Vagina (tissue), 2 donors: ENCODE measurements at places on chromosomes 6 and 20.

- peaks cover 40% of the 10 kb centered on the region for H3K36me3 ChIP-seq
- H3K27me3 ChIP-seq: no peaks in the 10 kb centered on the region
- DNase-seq: no peak
- H3K4me3 ChIP-seq: no peak overlapping the region
- H3K4me1 ChIP-seq: no peaks in the 10 kb centered on the region
- no peak overlapping the region for H3K27ac ChIP-seq
Observed at GRCh38 chr20:4855555-4855954, 133.8 kb downstream of the PRND start.

DNA sequence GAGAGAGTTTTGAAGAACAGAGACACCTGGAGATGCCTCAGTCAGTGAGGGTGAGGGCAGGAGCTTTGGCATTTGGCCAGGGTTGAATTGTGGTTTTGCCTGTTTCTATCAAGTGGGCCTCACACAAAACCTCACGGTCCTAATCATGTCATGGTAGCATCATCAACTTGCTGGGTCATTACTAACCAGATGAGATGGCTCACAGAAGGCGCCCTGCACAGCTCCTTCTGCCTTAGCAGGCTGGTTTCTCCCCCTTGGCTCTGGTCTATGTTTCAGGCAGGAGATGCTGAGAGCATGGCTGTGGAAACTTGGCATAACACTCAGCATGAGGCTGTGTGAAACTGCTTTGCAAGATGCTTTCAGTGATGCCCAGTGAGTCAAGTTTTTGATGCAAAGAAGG is 99.3 kb downstream of the LRRC1 start:
- no peak for DNase-seq
- no peak overlapping the region for H3K27ac ChIP-seq
- no peak overlapping the region for H3K4me3 ChIP-seq
- no peaks in the 10 kb centered on the region for H3K27me3 ChIP-seq
- no peaks in the 10 kb centered on the region for H3K4me1 ChIP-seq

GRCh38 chr6:148396411-148396810 is 53.8 kb downstream of the SASH1 start:
- H3K4me3 ChIP-seq: no peak overlapping the region
- H3K36me3 ChIP-seq: no peaks in the 10 kb centered on the region
- no peak overlapping the region for H3K27ac ChIP-seq

DNA sequence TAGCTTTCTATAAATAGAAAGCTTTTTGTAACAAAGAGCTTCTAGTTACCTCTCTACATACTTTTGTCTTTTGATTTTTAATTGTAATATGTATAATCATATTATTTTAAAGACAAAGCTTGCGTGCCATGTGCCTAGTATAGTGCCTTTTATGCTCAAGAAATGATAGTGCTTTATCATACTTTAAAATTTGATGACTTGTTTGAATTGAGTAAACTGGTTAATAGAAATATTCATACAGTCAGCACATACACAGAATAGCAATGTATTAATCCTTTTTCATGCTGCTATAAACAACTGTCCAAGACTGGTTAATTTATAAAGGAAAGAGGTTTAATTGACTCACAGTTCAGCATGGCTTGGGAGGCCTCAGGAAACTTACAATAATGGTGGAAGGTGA is 313.0 kb downstream of the FRK start:
- H3K4me3 ChIP-seq: no peak overlapping the region
- no peaks in the 10 kb centered on the region for H3K4me1 ChIP-seq
- no peak overlapping the region for H3K27ac ChIP-seq
- no peaks in the 10 kb centered on the region for H3K36me3 ChIP-seq
- no peaks in the 10 kb centered on the region for H3K27me3 ChIP-seq

DNA sequence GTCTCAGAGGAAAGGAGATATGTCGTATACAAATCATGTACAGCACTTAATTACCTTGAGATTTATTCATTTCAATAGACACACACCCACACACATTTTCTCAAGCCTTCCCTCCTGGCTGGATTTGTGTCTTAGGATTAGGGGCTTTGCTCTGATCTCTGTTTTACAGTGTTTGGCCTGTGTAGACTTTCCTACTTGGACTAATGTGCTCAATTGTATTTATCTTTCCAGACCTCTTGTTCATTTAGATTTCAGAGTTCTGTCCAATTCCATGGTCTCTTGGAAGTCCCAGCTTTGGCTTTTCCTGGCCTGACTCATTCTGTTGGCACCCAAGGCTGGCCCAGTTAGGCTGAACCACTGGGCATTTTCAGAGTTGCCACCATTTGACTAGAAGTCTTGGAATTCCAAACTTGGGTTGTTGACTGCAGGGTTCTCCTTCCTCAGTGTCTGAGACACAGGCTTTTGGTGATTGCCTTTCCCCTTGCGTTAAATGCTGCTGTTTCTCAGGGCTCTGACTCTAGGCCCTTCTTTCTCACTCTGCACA is 8.9 kb upstream of the RFPL4B start:
- no peaks in the 10 kb centered on the region for H3K4me1 ChIP-seq
- no peaks in the 10 kb centered on the region for H3K36me3 ChIP-seq
- no peak overlapping the region for H3K4me3 ChIP-seq
- no peak for DNase-seq
- no peaks in the 10 kb centered on the region for H3K27me3 ChIP-seq

DNA sequence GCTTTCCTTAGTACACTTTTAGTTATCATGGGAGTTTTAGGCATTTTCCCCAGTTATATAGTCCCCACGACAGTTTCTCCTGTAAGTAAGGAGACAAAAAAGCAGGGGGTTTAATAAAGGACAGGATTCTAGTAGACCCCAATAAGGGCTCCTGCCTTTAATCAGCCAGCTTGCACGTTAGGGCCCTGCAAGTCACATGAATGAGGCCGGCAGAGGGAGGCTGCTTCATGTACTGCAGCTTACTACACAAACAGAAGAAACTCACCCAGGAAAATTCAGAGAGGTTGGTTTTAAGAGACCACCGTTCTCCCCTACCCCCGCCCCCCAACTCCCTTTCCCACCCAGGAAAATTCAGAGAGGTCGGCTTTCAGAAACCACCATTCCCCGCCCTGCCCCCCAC is 229.7 kb upstream of the MOCS1 start:
- no peaks in the 10 kb centered on the region for H3K27me3 ChIP-seq
- no peaks in the 10 kb centered on the region for H3K4me1 ChIP-seq
- H3K4me3 ChIP-seq: no peak overlapping the region
- no peaks in the 10 kb centered on the region for H3K36me3 ChIP-seq

- H3K27ac ChIP-seq: no peak overlapping the region
- H3K4me1 ChIP-seq: no peaks in the 10 kb centered on the region
- no peaks in the 10 kb centered on the region for H3K36me3 ChIP-seq
Observed at GRCh38 chr6:110116258-110116657, 63.2 kb downstream of the WASF1 start.

GRCh38 chr6:87174078-87174579 is 18.8 kb downstream of the ZNF292 start:
- H3K4me3 ChIP-seq: no peak overlapping the region
- H3K4me1 ChIP-seq: peaks cover 50% of the 10 kb centered on the region
- no peaks in the 10 kb centered on the region for H3K36me3 ChIP-seq
- DNase-seq: no peak
- H3K27me3 ChIP-seq: no peaks in the 10 kb centered on the region
- H3K27ac ChIP-seq: no peak overlapping the region

DNA sequence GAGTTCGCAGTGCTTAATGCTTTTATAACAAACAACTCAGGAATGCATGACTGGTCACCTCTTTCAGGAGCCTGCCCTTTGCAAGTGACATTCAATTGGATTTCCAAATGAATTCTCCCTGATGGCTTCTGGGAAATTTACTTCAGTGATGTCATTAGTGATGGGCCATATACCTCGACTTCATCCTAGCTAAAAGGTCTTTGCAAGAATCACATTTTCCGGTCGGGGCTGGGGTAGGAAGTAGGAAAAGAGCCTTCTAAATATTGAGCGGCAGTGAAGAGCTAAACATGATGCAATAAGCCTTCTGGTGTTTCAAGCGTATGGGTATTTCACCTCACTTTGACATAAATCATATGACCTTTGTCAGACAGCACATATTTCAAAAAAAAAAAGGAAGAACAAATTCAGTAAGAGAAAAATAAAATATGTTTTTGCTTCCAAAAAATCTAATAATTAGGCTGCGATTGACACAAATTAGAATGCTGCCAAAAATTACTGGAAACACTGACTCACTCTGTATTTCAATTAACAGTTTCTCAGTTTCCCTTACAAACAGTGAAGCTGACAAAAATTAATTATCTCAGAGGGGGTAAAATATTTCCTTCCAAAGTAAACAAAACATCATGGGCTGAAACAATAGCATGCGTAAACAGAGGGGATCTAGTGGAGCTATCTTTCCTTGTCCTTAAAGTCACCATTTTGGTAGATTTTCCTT is 39.8 kb downstream of the ADTRP start:
- no peak overlapping the region for H3K4me3 ChIP-seq
- no peak for DNase-seq
- H3K36me3 ChIP-seq: no peaks in the 10 kb centered on the region

- H3K27me3 ChIP-seq: no peaks in the 10 kb centered on the region
Observed at GRCh38 chr6:24117021-24117420, 9.0 kb upstream of the NRSN1 start.

DNA sequence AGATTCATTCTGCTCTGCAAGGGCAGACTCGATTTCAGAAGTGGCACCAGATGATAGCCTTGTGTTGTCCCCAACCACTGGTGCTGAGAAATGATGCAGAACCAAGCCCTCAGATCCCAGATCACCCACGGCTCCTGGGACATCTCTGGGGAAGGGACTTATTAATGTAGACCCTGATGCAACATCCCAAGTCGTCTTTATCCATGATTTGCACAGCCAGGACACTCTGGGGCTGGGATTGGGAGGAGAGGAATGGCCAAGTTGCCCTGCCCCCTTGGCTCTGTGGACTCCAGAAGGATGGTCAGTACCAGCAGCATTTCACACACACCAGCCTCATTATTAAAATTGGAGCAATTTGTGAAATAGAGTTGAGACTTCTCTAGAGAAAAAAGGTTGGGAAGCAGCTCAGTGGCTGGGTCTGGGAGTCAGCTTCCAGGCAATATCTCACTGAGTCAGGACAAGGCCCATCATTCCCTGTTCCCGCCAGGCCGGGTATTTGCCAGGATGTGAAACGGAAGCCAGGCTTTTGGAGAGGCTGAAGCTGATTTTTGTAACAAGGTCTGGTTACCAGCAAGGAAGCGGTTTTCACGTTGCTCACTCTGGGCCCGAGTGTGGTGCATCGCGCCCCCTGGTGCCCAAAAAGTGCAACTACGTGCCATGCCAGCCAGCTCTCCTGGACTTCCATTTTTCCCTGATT is 67.4 kb downstream of the ZBTB2 start:
- no peak overlapping the region for H3K4me3 ChIP-seq
- H3K36me3 ChIP-seq: no peaks in the 10 kb centered on the region
- H3K4me1 ChIP-seq: peaks cover 20% of the 10 kb centered on the region
- no peaks in the 10 kb centered on the region for H3K27me3 ChIP-seq
- peak overlapping the region; percentile 42 for H3K27ac ChIP-seq

DNA sequence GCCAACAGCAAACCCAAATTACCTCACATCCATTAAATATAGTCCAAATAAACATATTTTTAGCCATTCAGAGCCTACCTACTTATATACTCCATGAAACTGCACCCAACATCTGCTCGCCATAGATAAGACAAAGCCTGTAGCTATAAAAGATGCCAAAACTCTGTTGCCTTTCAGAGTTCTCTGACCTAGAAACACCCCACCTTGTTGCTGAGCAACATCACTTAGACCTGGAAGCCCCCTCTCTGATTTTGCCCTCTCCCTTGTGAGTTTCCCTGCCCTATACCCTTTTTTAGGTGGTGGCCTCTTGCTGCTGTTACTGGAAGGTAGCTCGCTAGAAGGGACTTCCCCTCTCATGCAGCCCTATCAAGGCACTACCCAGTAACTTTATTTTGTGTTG is 27.7 kb upstream of the FBXL4 start:
- no peaks in the 10 kb centered on the region for H3K4me1 ChIP-seq
- H3K36me3 ChIP-seq: no peaks in the 10 kb centered on the region
- H3K27ac ChIP-seq: no peak overlapping the region
- DNase-seq: no peak
- H3K4me3 ChIP-seq: no peak overlapping the region

DNA sequence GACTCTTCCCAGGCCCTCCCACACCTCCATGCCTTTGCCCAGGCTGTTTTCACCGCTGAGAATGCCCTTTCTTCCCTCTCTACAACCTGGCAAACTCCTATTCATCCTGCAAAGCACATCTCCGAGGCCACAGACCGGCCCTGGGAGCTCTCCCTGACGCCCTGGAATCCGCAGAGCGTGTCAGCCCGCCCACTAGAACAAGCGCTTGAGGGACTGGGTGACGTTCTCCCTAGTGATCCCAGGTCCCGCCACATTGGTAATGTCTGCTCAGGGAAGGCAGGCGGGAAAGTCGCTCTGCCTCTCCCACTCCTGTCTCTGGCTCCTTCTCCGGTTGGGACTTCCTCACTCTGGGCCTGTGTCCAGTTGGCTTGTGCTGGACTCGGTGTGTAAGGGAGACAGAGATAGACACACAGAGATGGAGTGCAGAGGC is 61.6 kb downstream of the SRC start:
- peaks cover 39% of the 10 kb centered on the region for H3K4me1 ChIP-seq
- H3K27ac ChIP-seq: no peak overlapping the region
- no peaks in the 10 kb centered on the region for H3K27me3 ChIP-seq
- DNase-seq: no peak
- peaks cover 11% of the 10 kb centered on the region for H3K36me3 ChIP-seq

DNA sequence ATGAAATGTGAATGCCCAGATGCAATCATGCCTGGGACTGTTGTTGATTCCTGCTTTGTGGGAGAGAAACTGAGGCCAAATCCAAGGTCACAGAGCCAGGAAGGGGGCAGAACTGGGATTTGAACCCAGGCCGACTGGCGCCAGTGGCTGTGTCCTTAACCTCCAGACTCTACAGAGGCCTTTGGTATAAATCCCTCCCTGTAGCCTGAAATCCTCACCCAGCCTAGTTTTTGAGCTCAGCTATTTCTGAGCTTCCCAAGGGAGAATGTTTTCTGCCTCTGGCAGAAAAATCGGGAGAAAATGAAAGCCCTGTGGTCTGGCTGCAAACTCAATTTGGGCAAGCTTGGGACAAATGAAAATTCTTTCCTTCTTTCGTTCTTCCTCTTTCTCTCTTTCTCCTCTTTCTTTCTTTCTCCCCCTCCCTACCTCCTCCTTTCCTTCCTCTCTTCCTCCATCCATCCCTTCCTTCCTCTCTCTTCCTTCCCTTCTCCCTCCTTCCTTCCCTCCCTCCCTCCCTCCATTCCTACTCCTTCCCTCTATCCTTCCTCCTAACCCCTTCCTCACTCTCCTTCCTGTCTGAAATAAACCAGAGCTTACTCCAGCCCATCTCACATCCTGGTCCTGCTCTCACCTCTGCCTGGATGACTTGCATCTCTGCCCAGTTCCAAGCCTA is 34.9 kb downstream of the SNAI1 start:
- H3K27me3 ChIP-seq: no peaks in the 10 kb centered on the region
- H3K27ac ChIP-seq: no peak overlapping the region
- H3K36me3 ChIP-seq: no peaks in the 10 kb centered on the region
- no peak overlapping the region for H3K4me3 ChIP-seq

DNA sequence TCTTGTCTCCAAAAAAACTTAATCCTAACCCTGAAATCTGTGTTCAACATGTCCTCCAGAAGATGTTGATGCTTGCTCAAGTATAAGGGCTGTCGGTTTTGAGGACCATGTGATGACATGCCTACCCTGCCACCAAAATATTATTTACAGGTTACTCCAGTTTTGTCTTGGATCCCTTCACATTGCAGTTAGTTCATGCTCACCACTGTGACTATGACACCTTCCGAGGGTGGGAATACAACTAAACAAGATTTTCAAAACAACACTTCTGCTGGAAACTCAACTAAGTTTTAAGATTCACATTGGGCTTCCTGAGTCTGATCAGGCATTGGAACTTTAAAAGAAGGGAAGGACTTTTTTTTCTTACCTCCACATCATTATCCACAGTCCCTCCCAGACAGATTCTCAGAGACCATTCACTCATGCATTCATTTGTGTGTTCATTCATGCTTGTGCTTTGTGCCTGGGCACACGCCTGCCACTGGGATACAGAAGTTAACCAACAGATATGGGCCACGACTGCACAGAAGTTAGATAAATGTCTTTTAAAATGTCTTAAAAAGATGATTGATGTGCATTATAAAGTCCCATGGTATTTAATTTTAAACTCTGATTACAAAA is 118.7 kb upstream of the GJE1 start:
- H3K27ac ChIP-seq: no peak overlapping the region
- DNase-seq: no peak
